ENCODE measurements at places on chromosomes 1 and 21.

DNA sequence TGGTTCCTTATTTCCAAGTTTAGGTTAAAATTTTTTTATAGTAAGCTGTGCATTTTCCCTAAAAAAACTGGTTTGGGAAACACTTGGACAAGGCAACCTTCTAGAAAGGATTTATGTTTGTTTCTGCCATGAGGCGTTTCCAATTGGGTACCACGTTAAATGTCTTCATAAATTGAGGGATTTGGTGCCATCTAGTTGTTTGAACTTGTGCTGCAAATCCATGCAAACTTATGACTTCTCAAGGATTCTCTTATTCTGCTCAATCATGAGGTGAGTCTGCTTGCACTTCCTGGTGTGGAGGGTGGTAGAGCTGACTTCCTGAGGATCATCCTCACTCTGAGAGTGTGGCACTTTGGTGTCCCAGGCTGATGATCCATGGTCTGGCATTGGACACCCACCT lies 123.3 kb downstream of the PCNX2 start:
- DNase-seq, result no peak

- DNase-seq, result no peak
These were observed 85.5 kb downstream of the PLPPR5 start for GRCh38 chr1:98919211-98919610.

- peak; percentile 36 for DNase-seq
These were observed 70.8 kb upstream of the RHOU start for GRCh38 chr1:228664399-228664914.

DNA sequence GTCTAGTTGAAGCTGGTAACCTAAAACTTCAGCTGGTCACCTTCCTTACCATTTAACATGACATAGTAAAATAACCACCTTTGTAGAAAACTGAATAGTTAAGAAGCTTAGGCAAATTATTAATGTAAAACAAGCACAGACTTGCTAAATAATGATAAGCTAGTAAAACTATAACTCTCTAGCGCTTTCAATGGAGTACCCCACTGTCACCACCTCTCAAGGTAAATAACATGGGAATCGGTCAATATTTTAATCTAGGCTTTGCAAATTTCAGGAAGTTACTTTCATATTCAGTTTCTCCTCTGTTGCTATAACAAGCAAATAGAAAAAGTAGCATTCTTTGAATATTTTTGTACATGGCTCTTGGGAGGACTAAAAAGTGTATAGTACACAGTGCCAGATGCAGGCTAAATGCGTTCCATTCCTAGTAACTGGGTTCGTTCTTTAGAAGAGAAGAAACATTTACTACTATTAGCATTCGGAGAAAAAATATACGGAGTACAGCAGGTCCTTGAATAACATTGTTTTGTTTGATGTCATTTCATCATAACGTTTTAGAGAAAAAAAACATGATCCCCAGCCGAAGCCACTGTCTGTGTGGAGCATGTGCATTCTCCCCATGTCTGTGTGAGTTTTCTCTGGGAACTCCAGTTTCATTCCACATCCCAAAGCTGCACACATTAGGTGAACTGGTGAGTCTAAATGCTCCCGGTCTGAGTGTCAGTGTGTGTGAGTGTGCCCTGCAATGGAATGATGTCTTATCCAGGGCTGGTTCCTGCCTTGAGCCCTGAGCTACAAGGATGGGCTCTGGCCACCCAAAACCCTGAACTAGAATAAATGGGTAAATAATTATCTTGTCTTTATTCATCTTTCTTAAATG lies 52.5 kb downstream of the EPRS1 start:
- DNase-seq, result no peak

DNA sequence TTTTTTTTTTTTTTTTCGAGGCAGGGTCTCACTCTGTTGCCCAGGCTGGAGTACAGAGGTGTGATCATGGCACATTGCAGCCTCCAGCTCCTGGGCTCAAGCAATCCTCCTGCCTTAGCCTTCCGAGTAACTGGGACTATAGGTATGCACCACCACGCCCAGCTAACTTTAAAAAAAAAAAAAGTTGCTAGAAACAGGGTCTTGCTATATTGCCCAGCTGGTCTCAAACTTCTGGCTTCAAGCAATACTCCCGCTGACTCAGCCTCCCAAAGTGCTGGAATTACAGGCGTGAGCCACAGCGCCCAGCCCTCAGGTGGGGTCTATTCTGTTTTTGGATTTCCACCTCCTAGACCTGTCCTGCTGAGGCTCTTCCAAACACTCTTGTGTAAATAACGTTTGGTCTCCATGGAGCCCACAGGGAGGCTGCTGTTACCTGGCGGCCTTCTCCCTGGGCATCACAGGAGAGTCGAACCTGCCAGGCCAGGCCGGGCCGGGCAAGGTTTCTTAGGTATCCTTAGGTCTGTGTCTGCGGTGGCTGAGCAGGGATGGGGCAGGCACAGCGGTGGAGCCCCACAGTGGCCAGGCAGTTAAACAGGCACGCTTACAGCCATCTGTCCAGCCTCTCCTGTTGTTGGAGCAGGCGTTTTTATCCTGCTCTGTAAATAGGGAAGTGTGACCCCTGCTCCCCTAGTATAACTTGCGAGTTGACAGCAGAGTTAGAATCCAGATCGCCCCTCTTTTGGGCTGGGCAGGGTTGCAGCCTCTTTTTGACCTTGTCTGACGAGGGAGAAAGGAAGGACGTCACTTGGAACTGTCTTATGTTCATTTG lies 18.8 kb downstream of the PLEKHM2 start:
- DNase-seq, result no peak

GRCh38 chr1:55326496-55327243 lies 111.5 kb upstream of the USP24 start:
- no peak for DNase-seq
